GM19239 (cell line): ENCODE measurements at places on chromosomes 3 and 15.

DNA sequence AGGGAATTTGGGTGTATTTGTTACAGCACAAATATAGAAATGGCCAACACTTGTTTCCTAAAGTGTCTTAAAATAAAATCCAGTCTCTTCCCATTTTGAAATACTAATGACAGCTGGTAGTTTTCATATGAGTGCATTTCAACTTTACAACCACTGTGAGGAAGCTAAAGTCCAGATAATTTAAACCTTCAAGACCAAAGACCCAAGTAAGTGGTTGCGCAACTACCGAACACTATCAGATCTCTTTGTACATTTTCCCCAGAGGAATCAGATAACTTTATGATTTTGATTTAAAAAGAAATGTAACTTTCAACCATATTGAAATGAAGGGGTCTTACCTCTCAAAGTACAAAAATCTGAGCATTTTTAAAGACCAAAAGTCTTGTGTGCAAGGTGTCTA is 14.3 kb downstream of the BCL2L10 start:
- DNase-seq, result no peak

DNA sequence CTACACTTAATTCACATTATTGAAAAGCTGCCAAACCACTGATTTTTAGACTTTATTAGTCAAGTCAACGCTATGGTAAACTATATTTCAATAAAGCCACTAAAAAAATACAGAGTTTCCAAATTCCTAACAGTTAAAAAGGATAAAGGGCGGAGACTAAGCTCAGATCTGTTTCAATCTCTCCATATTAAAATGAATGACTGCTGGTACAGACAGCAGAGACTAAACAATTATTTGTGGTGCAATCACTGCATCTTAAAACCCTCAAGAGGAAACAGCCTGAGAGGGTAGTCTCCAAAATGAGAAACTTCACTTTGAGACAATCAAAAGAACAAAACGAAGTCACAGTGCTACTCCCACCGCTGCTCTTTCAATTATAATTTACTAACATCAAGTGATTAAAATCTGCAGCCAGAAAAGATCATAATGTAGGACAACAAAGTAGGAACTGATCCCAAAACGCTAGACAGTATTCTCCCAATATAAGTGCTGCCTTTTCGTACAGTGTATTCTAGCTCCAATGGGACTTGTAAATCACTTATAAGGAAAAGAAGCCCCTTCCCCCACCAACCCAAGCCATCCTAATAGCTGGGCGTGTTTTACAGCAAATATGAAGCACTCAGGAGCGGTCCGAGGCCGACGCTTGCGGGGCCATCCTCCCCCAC is 1.2 kb downstream of the UBP1 start:
- no peak for DNase-seq

- DNase-seq, result no peak
Measured at GRCh38 chr15:39192351-39192750, 388.5 kb upstream of the THBS1 start.

DNA sequence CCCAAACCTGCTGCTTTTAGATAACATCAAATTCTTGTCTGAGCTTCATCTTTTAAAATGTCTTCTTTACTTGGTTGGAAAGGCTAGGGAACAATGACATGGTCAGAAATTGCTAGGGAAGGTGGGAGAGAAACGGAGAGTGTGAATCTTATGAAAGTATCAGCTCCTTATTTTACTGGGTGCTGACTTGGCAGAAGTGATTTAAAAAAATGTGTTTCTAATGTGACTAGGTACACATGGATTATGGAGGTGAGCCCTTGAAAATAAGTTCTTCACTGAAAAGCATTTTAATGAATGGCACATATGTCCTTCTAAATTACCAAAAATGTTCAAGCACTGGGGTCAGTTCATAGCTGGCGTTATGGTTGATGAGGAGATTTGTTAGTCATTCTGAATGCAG is 54.0 kb upstream of the PPARG start:
- DNase-seq, result no peak

GRCh38 chr15:70596354-70597055 is 166.9 kb downstream of the UACA start:
- no peak for DNase-seq
